ENCODE measurements at places on chromosomes 16 and 17.

- no peak for DNase-seq
These were observed 87.9 kb downstream of the RGS9 start for GRCh38 chr17:65225061-65225460.

GRCh38 chr16:73768786-73769203, 527.8 kb upstream of the PSMD7 start:
- no peak for DNase-seq

DNA sequence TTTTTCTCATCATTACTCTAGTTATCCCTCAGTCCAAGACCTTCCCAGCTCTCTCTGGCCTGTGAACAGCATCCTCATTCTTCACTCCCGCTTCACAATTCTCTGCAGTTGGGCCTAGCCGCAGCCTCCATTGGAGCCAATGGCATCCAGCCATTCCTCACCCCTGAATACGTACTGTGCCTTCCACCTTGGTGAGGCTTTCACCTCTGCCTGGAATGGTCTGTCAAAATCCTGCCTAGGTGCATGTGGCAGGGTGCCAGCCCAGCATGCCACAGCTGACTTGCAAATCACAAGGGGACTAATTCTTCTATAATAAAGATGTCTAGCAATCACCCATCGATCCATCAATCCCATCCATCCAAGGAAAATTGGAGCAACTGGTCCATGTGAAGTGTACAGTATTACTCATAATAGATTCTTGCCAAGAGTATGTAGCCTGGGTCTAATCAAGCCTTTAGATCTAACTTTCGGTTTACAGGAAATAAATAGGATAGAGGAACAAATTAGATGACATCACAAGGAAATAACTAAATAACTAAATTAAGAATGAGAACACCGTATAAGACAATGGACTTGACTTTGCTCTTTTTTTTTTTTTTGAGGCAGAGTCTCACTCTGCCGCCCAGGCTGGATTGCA, 5.1 kb upstream of the CX3CL1 start:
- no peak for DNase-seq

DNA sequence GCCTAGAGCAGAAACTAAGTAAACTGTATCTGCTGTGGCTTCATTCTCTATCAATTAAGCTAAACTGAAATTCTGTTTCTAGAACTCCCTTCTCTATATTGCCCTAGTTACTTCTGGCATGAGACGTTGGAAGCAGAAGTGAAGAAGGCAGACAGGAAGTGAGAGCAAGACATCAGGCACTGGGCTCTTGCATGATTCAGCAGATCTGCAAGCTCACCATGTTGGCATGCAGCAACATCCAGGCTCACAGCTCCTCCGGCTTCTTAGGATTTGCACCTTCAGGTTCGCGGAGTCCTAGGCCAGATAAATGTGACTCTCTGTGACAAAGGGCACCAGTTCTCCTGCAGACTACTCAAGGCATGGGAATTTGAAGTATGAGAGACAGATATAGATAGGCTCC, 148.3 kb downstream of the CDH8 start:
- no peak for DNase-seq

DNA sequence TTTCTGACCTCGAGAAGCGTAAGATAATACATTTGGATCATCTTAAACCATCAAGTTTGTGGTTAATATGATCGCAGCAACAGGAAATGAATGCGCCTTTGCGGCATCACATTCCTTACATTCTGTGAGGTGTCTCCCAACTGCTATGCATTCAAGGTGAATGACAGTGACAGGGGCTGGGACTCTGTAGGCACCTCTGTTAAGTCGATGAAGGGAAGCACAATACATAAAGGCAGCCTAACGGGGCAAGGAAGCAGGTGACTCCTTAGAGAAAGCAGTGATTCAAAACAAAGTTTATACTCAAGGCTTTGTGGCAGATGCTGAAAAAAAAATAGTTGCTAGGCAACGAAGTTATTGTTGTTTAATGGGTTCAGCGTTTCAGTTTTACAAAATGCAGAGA, 21.6 kb upstream of the EVPL start:
- DNase-seq = no peak

GRCh38 chr17:73286863-73287296, 24.9 kb downstream of the CDC42EP4 start:
- DNase-seq = no peak

DNA sequence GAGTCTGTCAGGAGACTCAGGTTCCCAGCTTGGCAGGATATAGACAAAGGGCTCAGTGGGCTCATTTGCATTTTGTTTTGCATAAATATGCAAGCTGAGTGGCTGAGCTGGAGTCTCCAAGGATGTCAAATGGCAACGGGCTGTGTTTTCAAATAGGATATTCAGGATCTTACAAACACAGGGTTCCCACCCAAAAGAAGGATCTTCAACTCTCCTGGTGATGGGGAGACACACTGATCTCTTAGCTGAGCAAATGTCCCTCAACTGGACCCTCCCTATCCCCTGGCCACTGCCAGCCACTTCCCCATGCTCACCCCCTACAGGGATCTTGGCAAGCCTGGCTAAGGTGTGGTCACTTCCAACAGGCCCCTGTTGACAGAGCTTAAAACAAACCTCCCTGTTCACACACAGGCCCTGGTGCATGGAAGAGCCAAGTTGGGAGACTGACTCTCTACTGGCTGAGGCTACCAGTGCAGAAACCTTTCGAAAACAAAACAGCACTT, 61.6 kb downstream of the SOX9 start:
- DNase-seq = no peak

GRCh38 chr16:46688101-46688653, 801 bp downstream of the VPS35 start:
- DNase-seq = no peak

GRCh38 chr17:48720266-48721008, 1.9 kb downstream of the PRAC1 start:
- no peak for DNase-seq

GRCh38 chr16:4295581-4295980, 20.3 kb upstream of the GLIS2 start:
- no peak for DNase-seq

- DNase-seq = no peak
These were observed at the start of gene CENPV for GRCh38 chr17:16353317-16354174. TSS of gene CENPV (minus strand) at chr17:16353469. CDS start at chr17:16353436, 33 bp downstream.

GRCh38 chr17:57707892-57708291, 37.2 kb downstream of the CCDC182 start:
- DNase-seq = no peak

DNA sequence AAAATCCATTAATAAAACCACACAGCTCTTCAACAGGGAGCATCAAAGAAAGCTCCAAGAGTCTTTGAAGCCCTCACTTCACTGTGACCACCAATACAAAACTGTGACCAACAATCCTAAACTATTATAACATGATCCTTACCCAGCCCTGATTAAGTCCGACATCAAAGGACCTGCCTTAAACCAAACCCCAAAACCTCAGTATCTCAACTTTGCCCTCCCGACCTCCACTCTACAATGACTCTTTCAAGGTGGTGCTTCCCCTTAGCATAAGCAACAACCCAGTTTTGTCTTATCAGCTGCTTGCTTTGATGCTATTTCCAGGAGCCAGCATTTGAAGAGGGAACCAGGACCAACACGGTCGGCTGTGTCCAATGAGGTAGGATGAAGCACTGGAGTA, 8.5 kb upstream of the PRSS22 start:
- no peak for DNase-seq

DNA sequence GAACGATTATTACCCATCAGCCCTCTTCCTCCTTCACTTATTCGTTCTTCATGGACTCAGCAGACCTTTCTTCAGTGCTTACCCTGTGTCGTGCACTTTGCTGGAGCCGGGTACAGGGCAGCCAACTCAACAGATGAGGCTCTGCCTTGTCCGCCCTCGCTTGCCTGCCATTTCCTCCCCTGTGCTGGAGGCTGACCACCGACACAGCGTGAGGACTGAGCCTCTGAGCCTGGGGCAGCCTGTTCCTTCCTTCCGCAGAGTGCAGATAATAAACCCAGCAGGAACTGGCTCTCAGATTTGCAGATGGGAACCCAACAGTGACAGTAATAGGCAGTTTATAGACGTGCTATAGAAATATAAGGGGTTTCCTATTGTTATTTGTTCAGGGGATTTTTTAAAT, 7.0 kb upstream of the SLC39A11 start:
- DNase-seq = no peak

DNA sequence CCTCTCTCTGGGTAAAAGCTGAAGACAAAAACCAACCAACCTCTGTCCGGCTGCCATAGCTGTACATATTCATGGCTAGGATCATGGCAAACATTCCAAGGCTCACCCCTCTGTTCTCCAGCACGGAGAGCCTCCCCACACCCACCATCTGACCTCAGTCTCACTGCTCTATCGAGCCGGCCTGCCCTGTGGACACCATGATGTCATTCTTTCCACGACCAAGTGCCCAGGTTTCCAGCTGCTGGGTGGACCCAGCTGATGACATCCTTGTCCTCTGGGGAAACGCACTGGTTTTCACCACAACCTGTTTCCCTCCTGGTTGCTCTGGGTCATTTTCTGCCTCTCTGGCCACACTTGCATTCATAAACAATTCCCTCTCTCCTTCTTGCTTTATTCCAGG, 67.7 kb downstream of the NDEL1 start:
- no peak for DNase-seq

- no peak for DNase-seq
These were observed 22.0 kb downstream of the ADCY9 start for GRCh38 chr16:4094127-4094773.

DNA sequence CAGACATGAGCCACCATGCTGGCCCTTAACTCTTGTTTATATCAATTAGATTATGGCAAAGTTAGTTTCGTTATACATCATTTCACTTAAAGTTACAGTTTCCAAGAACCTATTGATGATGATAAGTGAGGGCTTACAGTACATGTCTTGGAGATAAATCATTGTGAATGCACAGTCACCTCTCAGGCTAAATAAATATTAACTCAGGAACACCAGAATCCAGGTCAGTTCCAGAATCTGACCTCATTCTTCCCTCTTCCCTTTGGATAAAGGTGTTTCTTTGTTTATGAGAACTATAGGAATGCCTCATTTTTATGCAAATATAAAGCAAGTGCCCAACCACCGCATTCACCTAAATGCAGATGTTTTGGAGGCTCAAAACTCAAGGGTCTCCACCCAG, 48.4 kb upstream of the CRYM start:
- DNase-seq = no peak

DNA sequence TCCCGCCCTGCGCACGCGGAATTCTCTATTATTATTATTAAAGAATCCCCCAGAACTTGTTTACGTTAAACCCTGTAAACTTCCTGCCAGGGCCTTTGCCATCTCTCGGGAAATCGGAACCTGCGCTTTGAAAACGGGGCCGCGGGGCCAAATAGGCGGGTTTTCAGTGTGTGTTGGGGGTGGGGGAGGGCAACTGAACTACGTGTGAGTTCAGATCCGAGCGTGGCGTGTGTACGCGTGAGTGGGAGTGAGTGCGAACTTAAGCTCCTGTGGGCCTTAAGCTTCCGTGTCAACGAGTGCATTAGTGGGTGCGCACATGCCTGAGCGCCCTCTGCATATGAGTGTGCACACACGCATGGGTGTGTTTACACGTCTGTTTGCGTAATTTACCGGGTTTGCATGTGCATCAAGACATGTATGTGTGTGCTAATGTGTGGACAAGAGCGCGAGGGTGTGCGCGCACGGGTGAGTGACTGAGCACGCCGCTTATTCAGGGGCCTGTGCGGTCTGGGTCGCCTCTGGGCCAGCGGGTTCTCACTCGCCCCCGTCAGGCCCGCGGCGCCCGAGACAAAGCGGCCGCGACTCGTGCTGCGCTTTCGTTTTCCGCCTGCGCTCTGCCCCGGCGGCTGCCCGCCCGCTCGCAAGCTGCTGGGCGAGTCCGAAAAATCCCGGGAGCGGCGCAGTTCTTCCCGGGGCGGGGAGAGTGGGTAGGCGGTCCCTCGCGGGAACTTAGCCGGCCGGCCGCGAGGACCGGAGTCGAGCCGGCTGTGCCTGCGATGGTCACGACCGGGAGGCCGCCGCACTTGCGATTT, 1.2 kb upstream of the FOXF1 start:
- DNase-seq = no peak

- no peak for DNase-seq
These were observed 28.3 kb downstream of the ARSG start for GRCh38 chr17:68319410-68320162.

GRCh38 chr16:12392585-12393091, 411.0 kb downstream of the CPPED1 start:
- no peak for DNase-seq

- no peak for DNase-seq
These were observed at the start of gene RGS11 for GRCh38 chr16:275786-276232. TSS of gene RGS11 (minus strand) at chr16:275944. CDS start at chr16:275911, 33 bp downstream.

DNA sequence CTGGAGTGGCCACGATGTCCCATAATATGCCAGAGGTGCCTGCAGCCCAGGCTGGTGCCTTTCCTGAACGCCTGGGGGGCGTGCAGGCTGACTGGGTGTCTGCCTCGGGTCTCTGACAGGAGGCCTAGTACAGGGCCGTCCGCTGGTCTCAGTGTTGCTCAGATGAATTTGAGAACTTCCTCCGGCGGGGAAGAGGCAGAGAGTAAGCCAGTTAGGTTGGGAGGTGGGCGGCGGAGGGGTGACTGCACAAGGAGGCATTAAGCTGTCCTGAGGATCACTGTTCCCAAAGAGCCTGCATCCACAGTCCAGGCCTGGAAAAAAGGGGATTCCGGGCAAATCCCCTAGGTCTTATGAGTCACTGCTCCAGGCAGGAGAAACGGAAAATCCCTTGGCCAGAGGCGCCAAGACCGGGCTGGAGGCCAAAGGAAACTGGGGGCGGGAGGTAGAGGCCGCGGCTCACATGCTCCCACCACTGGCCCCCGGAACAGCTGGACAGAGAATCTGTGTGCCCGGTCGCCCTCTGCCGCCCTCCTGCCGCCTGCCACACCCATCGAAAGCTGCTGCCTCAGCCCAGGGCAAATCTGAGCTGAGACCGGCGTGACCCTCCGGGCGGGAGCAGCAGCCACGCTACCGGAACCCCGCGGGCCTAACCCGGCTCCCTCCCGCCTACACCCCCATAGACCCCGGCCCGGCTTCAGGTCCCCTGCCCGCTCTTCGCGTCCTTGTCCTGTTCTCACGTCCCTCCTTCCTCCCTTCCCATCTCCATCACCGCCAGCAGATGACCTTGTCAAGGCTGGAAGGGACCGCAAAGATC, 1.2 kb downstream of the TRIM47 start:
- no peak for DNase-seq
